ENCODE measurements at places on chromosomes 12 and 14.

DNA sequence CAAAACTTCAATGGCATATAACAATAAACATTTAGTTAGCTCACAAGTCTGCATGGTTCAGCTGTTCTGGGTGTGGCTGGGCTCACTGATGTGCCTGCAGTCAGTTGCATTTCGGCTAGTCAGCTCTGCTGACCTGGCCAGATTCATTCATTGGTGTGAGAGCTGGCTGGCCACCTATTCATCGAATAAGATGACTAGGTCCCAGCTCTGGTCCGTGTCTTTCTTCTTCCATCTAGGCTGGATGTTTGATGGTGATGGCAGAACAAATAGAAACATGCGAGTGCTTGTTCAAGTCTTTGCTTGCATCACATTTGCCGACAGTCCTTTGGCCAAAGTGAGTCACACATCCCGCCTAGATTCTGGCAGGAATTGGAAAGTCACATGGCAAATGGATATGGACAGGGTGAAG is 203.3 kb upstream of the CRY1 start:
- no peak for DNase-seq

- DNase-seq: no peak
These were observed 114.2 kb downstream of the PCNX1 start for GRCh38 chr14:71021347-71022011.

DNA sequence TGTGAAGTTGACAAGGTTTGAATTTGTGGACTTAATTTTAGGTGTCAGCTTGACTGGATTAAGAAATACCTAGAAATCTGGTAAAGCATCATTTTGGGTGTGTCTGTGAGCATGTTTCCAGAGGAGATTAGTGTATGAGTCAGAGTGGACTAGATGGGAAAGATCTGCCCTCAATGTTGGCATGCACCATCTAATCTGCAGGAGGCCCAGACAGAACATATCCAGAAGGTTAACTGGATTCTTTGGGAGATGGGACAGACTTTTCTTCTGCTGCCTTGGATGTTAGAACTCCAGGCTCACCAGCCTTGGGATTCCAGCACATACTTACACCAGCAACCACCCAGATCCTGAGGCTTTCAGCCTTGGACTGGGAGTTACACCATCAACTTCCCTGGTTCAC is 14.1 kb downstream of the SGPP1 start:
- no peak for DNase-seq

GRCh38 chr12:46547421-46548354 is 175.1 kb upstream of the SLC38A2 start:
- DNase-seq: no peak

GRCh38 chr14:100654814-100655740 is 67.9 kb upstream of the BEGAIN start:
- DNase-seq: no peak

- no peak for DNase-seq
These were observed 146.2 kb downstream of the DACT1 start for GRCh38 chr14:58783792-58784511.

DNA sequence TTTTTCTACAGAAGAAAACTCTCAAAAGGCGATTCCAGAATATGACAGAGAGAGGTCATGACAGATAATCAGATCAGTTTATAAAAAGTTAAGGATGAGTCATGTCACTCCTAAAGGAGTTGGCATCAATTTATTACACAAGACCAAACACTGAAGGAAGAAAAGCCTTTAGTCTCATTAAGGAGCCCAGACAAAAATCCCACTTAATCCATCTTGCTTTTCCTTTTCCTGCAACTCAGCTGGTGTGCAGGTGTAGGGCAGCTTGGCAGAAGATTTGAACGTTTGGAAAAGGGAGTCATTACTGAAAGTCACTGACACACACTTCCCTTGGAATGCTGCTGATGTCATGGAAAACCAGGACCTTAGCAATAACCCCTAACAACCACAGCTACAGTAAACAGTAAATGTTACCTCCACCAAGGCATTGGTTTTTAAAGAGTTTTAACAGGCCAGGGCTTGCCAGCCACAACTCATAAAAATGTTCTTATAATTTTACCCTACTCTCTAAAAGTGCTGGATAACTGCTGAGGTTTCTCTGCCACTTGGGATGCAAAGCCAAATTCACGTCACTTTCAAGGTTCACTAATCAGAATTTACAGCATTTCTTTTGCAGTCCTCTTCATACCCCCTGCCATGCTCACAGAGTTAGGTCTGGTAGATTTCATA is 320.6 kb downstream of the RAD51B start:
- DNase-seq: no peak

DNA sequence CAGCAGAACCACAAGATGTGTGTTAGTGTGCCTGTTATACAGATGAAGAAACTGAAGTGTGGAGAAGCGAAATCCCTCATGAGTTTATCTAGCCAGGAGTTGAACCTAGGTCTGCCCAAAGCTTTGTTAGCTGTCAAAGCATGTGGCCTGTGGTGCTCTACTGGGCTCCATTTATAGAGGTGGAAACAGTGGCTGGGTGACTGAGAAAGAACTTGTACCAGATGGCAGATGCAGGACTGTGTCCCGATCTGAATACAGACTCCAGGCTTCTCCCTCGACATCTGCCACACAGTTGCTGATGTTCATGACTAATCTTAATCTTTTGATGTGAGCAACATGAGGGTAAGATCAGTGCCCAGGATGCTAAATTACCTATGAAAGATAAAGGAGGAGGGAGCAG is 89.1 kb downstream of the C12orf75 start:
- no peak for DNase-seq

DNA sequence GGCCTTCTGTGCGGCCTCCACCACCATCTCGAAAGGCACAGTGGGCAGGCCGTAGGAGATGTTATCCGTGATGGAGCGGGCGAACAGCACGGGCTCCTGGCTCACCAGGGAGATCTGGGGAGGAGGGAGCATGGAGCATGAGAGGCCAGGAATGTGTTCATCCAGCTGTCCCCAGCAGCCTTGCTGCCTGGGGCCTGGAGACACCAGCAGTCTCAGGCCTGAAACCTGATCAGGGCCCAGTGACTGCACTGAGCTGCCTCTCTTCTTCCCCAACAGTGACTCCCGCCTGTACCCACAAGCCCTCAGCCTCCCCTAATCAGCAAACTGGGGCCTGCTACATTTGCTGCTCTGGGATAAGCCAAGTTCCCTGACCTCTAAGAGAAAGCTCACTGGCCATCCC is 30.9 kb downstream of the ABCB9 start:
- no peak for DNase-seq

DNA sequence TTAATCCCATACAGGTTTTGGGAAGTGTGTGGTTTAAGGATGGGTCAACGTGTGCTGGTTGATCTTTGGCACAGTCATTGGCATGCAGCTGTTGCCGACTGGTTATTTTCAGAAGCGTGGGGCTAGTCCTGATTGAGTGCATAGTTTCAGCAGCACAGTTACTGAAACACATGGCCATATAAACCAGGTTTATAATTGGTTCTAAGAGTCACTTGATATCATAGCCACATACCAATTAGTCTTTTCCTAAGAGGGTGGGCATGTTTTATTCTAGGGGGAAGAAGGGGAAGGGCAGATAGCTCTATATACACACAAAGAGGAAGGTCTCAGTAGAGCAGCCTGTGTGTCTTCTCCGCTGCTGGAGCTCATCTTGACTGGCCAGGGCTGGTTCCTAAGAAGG is 11.0 kb upstream of the RPS6KL1 start:
- no peak for DNase-seq

- DNase-seq: no peak
These were observed 58.3 kb downstream of the ANAPC7 start for GRCh38 chr12:110345176-110345661.

GRCh38 chr14:100031506-100032281 is 33.5 kb upstream of the EVL start:
- DNase-seq: no peak

- DNase-seq: no peak
These were observed 1.6 kb downstream of the ANKRD33 start for GRCh38 chr12:51889216-51890132.

DNA sequence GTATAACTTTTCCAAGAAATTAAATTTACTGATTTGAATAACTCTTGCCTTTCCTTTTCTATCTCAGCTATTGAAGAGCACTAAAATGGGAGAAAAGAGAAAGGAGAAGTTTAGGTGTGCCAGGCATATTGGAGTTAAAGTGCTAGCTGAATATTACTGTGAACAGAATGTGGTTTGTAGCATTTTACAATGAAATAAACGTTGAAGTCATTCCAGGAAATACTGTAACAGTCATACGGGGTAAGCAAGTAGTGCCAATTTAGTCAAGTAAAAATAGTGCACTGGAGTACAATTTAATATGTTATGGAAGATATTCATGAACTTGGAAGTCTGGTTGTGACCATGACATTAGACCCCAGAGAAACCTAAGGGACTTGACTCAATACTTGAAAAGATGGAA is 62.1 kb downstream of the E2F7 start:
- no peak for DNase-seq

DNA sequence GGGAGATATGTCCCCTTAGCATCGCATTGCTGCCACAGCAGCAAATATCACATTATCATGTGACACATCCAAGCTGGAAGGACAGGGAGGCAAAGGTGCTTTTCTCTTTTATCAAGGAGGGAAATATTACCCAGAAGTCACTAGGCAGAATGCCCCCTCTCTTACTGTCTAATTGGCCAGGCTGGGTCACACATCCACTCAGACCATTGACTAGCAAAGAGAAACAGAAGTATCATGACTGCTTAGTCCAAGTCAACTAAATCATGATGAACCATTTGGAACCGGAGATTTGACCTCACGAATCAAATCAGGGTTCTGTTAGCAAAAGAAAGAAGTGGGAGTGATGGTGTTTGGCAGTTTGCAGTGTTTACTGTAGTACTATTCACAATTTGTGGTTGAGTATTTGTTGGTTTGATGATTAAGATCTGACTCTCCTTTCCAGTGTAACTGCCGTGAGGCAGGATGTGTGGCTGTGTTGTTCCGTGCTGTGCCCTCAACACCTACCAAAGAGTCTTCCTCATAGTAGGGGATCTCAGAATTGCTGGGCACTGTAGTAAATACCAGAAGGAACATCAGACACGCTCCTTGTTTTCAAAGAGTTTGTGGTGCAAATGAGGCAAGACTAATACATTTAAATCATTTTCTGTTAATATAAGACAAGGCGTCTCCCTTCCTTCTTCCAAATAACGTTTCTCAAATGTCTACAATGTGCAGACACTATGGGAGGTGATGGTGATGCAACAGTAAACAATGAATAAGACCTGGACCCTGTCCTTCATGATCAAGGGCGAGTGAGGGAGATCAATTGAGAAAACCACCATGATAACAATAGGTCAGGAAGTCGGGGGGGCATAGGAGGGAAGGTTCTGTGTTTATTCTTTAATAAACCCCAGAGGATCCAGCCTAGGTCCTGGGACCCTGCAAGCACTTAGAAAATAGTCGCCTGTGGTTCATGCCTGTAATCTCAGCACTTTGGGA is 194.4 kb upstream of the CRY1 start:
- DNase-seq: no peak

GRCh38 chr14:102485693-102486512 is 23.7 kb downstream of the ANKRD9 start:
- DNase-seq: no peak

GRCh38 chr14:101151226-101151926 is 247.9 kb upstream of the RTL1 start:
- no peak for DNase-seq

DNA sequence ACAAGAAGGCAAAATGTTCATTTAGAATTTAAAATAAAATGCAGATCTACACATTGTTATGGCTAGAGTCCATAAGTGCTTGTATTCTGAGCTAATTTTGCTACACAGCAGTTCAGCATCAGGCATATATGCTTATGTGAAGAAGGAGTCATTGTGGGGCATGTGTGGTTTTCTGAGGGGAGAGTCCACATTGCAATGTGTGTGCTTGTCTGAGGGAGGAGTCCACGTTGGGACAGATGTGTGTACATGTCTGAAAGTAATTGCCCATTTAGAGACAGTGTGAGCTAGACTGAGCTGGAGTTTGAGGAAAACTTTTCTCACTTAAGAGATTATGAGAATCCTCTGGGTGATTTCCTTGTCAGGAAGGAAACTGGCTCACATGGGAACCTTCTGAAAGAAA is 767.9 kb downstream of the TMEM121 start:
- DNase-seq: no peak

DNA sequence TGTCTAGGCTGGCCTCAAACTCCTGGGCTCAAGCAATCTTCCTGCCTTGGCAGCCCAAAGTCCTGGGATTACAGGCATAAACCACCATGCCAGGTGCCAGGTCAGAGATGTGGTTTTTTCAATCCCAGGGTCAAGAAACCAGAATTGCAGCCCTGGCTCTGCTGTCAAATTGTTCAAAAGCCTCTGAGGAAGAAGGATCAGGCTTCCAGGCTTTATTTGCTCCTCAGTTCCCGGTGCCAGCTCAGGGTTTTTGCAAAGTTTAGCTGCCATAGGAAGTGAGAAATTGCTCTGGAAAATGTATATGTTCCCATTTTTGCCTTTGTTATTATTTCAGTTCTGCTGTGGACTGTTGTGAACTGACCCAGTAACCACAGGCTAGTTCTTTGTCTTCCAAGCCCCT is 28.7 kb downstream of the WNT5B start:
- DNase-seq: no peak

DNA sequence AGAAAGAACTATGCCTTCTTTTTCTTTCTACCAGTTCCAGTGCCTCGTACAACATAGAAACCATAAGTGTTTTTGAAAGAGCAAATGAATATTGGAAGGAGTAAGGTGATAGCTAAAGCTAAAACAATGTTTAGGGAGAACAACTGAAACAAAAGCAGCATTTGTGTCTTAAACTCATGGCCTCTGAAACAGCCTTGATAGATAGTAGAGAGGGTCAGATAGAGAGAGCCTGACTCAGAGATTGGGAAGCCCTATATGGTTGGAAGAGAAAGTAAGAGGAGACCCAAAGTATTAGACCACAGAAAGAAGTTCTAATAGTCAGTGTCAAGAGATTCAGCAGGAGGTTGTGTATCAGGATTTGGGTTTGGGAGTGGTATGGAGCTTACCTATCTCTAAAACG is 79.6 kb upstream of the IFNG-AS1 start:
- no peak for DNase-seq

All from stimulated activated CD8-positive, alpha-beta memory T cell treated with anti-CD3 and anti-CD28 coated beads, Interleukin-4, amount 100 ng/mL, for 4 hours (primary cell).